ENCODE measurements at places on chromosomes 1 and 21.

DNA sequence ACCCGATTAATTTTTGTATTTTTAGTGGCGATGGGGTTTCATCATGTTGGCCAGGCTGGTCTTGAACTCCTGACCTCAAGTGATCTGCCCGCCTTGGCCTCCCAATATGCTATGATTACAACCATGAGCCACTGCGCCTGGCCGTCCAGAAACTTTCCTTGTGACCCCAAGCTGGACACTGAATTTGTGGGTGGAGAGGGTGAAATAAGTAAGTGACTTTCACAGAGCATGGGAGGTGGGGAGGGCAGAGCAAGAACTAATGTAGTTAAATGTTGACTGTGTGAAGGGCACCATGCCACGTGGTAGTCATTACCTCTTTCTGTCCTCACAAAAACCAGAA lies 2.7 kb upstream of the UTP11 start:
- DNase-seq: no peak

DNA sequence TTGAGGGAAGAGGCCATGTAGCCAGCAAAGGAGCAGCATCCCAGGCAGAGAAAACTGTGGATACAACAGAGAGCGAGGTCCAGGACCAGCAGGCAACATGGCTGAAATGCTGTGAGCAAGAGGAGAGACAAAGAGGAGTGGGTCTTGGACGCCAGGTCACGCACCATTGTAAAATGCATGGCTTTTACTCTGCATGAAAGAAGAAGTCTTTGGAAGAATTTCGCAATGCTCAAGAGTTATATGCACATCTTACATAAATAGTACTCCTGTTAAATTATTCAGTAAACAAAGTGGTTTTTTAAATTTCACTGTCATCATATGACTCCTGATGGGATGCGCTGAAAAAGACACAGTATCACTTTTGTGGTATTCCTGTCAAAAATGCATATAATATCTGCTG lies 3.5 kb downstream of the CD244 start:
- DNase-seq: no peak

DNA sequence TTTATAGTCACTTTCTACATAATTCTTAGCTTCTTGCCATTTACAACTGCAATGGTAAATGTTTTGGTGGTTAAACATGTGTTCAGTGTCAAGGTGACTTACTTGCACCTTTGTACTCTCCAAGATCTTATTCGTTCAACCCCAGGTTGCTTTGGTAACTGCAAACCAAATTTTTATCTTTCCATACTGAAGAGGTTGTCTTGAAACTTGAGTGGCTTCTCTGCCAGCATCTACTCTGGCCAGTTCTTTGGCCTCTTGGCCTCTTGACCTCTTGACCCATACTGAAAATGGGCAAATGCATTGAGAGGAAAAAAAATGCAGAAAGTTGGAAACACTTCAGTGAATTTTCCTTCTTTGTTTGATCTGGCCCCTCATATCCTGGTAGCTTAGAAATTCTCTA lies 88.0 kb upstream of the LRRC7 start:
- DNase-seq: no peak

GRCh38 chr1:14294860-14295536 lies 303.5 kb upstream of the KAZN start:
- DNase-seq: no peak

- DNase-seq: no peak
Observed at GRCh38 chr1:231407547-231408396, 14.3 kb downstream of the EGLN1 start.

DNA sequence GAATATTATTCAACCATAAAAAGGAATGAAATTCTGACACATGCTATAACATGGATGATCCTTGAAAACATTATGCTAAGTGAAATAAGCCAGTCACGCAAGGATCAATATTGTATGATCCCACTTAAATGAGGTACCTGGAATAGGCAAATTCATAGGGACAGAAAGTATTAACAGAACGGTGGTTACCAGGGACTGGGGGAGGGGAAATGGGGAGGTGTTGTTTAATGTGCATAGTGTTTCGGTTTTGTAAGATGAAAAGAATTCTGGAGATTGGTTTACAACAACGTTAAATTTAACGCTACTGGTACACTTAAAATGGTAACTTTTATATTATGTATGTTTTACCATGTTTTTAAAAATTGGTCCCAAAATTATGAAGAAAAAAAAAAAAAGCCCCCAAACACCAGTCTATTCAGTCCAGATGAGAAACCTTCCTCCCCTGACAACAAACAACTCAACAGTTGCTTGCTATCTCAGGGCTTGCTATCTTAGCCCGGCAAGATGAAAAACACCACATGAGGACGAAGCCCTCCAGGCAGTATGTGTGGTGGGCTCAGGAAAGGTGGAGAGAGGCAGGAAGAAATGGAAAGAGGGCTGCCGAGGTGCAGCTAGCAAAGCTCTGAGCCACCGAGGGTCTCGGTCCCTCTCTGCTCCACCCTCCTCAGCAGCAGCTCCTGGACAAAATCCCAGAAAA lies 8.5 kb downstream of the NUAK2 start:
- no peak for DNase-seq

GRCh38 chr1:36420409-36420808 lies 22.7 kb upstream of the LSM10 start:
- no peak for DNase-seq

Data from NCI-H1930 (cell line).